ENCODE measurements at places on chromosomes 4 and X.
A peak's percentile ranks its signal among the peaks of the same experiment; 100 is the strongest.

DNA sequence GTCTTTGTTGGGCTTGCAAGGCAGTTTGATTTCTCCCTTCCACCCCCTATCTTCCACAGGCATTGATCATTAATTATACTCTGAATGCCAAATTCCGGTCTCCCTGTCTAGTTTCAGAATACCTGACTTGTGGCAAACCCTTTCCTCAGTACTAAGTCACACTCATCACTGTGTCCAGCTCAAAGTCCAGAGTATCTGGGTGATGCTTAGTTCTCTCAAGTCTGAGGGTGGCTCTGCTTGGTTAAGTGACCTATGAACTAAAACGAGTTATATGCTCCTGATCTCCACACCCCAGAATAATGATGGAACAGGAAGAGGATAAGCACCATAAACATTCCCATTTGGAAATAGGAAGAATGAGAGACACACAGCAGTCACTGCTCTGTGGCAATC is 6.5 kb downstream of the SMIM9 start:
- DNase-seq: no peak

DNA sequence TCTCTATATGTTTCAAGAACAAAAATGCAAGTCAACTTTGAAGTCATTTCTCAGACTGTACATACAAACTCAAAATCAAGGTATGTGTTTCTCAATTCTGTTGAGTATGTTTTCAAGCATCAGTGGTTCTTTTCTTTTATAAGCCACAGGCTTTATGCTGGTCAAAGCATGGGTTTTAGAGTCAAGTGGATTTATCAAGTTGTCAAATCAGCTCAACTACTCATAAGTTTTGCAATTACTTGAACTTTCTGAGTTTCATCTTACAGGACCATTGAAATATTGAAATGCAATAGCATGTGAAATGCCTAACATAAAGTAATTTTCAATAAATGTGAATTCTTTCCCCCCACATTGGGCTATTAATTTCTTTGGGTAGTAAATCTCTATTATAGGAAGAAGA is 239.9 kb upstream of the DKK2 start:
- DNase-seq: no peak

DNA sequence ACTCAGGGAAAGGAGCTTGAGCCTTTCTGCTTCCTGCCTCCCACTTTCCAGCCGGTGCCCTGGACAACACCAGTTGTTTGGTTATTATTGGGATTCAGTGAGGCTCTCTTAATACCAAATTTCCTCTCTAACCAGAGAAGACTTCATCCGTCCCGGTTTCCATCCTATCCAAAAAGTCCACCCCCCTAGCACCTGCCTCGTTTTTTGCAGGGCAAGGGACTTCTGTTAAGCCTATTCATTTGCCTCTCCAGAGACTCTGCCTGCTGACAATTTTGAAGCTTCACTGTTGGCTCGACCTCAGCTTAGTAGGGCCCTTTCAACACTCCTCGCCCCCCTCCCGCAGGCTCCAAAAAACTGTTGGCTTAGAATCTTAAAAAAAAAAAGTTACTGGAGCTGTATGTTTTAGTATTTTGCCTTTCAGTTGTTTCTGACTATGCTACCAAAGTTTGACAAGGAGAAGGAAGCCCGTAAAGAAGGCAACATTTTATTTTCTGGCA is 779 bp upstream of the PRSS12 start:
- no peak for DNase-seq

DNA sequence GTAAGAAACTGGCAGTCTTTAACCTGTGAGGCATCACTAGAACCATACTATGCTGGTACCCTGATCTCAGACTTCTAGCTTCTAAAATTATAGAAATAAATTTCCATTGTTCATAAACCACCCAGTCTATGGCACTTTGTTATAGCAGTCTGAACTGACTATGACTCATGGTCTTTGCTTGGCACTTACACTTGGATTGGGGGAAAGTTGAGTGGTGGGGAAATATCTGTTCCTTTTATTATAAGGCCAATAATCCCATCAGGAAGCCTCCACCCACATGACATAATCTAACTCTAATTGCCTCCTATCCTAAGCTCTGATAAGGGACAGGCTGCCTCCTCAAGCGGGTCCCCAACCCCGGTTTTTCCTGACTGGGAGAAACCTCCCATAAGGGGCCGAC is 61.4 kb upstream of the PACRGL start:
- no peak for DNase-seq

- no peak for DNase-seq
These were observed 29.2 kb downstream of the PRRG1 start for GRCh38 chrX:37378404-37378803.

DNA sequence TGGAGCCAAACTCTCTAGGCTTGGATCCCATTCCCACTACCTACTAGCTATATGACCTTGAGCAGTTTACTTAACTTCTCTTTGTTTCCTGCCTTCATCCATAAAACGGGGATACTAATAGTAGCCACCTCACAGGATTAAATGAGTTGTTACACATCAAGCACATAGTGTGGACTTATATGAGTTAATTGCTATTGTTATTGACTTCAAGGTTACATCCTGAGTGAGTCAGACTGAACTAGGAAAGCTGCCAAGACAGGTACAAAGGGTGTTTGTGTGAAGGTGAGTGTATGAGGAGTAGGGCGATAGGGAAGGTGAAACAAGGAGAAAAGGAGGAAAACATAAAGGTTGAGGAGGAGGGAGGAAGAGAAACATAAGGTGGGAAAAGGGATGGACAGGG is 32.2 kb downstream of the TFDP3 start:
- DNase-seq: no peak

GRCh38 chrX:9770319-9770718 is 4.7 kb upstream of the GPR143 start:
- DNase-seq: no peak

DNA sequence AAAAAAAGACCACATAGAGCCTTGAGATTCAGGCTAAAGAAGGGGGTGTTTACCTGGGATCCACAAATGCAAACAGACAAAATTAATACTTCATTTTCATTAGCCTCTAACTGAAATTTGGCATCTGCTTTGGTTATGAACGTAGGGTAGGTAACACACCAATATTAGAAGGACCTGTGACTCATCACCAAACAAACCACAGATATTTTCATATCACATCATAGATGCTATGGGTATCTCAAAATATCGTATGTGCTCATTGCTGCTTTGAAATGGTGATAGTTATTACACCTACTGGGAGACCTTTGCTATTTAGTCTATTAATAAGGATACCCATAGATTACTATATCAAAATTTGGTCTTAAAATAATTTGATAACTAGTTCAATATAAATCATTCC is 180.6 kb upstream of the MAP3K15 start:
- no peak for DNase-seq

- DNase-seq: no peak
These were observed 56.3 kb downstream of the PKD2 start for GRCh38 chr4:88063634-88064296.

DNA sequence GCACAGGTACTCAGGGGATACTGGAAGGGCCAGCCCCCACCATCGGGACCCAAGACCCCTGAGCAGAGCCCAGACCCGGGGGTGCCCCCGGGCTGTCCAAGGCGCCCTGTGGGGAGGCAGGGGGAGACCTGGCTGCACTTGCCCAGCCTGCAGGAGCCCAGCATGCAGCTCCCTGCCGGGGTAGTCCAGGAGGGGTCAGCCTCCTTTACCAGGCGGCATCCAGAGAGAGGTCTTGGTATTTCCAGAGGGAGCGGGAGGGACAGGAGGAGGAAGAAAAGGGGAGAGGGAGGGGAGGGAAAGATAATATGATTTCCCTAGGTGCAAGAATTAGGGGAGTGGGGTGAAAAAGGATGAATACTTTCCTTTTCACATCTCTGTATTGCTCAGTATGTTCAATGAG is 97.5 kb downstream of the ABLIM2 start:
- DNase-seq: no peak

- DNase-seq: no peak
These were observed 151.7 kb upstream of the RPS6KA6 start for GRCh38 chrX:84339507-84340364.

- DNase-seq: no peak
These were observed 160.2 kb downstream of the RAB28 start for GRCh38 chr4:13323921-13324320.

GRCh38 chrX:31266203-31267076 is 194.6 kb upstream of the FTHL17 start:
- DNase-seq: no peak

- no peak for DNase-seq
These were observed 18.4 kb upstream of the FAM47E start for GRCh38 chr4:76233083-76233482.

- no peak for DNase-seq
These were observed 773 bp downstream of the TLR3 start for GRCh38 chr4:186069729-186070128.

GRCh38 chr4:20015636-20016224 is 236.0 kb upstream of the SLIT2 start:
- DNase-seq: no peak

- no peak for DNase-seq
These were observed 95.8 kb downstream of the SH3KBP1 start for GRCh38 chrX:19791562-19791961.

- DNase-seq: no peak
These were observed 78.3 kb downstream of the FIP1L1 start for GRCh38 chr4:53455766-53456165.

- DNase-seq: no peak
These were observed 35.2 kb downstream of the PWWP3B start for GRCh38 chrX:106203315-106203714.

DNA sequence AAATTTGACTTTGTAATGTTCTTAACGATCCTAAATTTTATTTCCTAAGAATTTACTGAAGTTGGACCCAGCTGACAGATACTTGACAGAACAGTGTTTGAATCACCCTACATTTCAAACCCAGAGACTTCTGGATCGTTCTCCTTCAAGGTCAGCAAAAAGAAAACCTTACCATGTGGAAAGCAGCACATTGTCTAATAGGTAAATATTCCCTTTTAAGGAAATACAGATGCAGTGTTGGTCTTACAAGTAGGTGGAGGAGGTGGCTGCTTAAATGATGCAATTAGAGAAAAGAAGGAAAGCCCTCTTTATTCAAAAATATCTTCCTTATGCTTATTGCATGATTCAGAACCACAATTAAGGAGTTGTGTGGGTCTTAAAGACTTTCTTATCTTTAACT is 73.5 kb downstream of the RS1 start:
- no peak for DNase-seq

DNA sequence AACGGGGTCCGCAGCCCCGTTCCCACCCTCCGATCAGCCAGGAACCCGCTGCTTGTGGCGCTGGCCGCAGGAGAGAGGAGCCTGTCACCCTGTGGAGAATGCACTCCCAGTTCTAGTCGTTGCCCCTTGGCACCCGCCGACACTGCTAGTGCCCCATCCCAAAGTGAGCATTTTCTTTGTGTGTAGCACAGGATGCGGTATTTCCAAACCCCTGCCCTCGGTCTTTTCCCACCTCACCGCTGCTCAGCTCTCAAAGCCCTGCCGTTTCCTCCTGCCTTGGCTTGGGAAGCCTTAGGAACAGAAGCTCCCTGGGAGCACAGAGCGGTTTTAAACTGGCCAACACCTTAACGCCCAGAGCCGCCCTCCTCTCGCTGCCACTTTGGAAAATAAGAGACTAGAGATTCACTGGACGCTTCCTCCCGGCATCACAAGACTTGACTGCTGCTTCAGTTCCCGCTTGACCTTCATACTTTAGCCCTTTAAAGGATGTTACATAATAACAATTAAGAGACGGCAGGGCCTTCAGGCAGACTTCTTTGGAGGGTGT is 772 bp downstream of the CYP4V2 start:
- DNase-seq: no peak

DNA sequence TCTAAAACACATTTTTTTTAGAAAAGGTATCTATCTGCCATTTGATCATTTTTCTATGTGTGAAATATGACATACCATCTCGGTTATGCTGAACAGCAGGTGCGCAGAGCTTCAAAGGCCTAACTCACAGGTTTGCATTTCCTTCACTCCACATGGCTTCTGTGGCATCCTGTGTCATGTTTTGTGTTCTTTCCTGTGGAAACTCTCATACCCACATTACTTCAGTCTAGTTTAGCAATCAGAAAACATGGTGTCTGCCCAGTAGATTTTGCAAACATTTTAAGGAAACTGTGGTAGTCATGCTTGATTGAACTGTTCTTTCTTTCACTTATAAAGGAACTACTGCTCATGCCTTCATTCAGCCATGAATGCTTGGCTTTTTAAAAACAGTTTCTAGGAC is 11.3 kb upstream of the ARAP2 start:
- DNase-seq: peak; percentile 59

DNA sequence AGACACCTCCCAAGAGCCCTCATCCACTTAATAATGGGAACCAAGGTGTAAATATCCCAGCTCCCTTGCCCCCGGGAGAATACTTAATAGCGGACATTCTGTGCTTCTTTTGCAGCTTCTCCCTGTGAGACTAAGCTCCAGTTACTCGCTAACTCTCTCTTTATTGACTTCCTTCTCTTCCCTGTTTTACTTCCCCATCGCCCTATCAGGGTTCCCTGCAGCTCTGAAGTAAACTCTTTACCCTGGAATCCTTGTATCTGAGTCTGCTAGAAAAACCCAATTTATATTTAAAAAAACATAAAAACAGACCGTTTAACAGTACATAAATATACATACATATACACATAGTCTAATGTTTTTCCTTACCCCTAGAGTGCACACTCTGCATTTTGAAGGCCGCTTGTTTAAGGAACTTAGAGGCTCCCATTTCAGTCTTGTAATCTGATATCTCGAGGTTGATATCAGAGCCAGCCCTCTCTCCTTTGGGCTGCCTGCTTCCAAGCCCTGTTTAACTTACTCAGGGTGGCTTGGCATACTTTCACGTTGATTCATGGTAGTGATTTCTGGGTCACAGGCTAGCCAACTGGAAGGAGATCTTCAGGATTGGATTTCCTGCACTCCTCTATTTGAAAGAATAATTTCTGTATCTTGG is 177.4 kb upstream of the SCML1 start:
- DNase-seq: no peak

DNA sequence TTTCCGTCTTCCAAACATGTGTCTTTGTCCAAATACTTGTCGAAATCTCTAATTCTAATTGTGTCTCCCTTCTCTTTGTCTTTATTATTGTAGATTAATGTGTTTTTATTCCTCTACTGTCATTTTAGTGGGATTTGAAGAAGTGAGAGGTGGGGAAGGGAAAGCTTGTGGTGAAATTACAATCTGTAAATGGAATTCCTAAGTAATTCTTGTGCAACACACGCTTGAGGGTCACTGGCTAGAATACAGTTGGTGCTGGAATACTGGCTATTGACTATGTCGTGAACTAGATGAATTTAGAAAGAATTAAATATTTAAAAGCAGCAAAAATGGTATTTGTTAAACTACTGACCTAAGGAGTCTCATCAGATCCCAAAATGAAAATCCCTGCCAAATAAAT is 10.7 kb upstream of the FNIP2 start:
- no peak for DNase-seq
